ENCODE measurements at places on chromosomes 16 and 17.

GRCh38 chr17:67629971-67630320 lies 87.8 kb upstream of the NOL11 start:
- DNase-seq: peak; percentile 50

DNA sequence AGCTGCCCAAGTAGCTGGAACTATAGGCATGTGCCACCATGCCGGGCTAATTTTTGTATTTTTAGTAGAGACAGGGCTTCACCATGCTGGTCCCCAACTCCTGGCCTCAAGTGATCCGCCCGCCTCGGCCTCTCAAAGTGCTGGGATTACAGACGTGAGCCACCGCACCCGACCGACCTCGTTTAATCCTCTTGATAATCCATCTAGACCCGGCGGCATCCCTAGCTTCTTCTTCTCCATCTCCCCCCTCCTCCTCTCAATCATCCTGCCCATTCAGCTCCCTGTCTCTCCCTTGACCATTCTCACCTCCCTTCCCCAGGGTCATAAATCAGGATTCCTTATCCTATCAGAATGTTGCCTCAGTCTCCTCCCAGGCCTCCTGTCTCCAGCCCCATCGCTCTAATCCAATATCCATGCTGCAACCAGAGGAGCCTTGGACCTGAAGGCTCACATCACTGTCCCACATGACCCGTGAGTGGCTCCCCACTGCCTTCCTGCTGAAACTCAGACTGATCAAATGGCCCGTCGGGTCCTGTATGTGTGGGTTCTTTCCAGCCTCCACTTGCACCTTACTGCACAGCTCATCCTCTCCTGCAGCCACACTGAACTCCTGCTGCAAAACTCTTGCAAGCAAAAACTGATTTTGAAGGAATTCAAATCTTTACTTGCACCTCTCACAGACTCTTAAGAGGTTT lies 74.1 kb upstream of the CDH5 start:
- no peak for DNase-seq

DNA sequence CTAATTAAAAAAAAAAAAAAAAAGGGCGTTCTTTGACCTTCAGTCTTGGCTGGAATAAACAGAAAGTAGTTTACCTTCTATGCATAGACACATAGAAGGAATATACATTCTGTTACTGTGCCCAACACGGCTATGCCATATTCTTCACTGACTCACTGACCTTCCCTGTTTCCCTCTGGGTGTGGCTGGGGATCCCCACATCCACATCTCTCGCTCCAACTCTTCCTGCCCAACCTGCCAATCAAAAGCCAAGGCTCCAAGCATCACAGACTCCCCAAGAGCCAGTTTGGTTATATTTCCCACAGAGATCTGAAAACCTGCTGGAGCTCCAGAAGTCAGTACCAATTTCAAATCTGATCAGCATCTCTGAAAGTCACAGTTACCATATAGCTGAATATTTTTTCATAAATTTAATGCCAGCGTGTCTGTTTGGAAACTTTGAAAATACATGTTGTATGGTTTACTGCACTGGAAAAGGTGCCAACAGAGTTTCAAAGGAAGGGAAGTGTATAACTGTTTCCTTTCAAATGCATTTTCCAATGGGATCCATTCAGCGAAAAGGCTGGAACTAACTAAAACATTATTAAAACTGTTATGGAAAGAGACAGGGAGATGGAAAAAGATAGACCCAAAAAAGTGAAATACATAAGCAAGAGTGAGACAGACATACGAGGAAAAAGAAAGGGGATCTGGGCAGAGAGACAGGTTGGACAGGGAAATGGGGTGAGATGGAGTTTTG lies 91.8 kb downstream of the SMG6 start:
- no peak for DNase-seq

DNA sequence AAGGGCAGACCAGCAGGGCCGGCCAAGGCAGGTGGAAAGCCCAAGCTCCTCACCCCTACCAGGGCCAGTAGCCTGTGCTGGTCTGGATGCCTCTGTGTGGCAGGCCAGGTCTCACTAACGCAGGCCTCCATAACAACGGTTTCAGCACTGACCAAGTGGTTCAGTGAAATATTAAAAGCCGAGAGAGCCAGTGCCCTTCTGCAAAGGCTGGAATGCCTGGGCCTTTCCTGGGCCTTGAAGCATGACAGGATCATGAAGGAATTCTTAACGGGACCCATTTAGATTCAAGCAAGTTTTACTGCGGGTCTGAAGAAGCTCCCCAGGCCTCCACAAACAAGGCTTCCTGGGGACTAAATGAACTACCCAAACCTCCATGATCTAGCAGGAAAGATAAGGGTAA lies 16.3 kb downstream of the ADAD2 start:
- no peak for DNase-seq

- DNase-seq: no peak
These were observed 2.2 kb downstream of the TXNL4B start for GRCh38 chr16:72091217-72091616.

GRCh38 chr17:69947027-69947759 lies 127.8 kb upstream of the KCNJ16 start:
- DNase-seq: no peak
